Astrocyte (in vitro differentiated cells and primary cell): ENCODE measurements at places on chromosomes 16 and 17. TPM values are rescaled to one million over a fixed set of nuclear protein-coding genes. Genes with fewer than 3 reads are reported as not detected.

GRCh38 chr17:3810019-3810418, 9.0 kb upstream of the ITGAE start:
- H3K4me3 ChIP-seq: no peak overlapping the region
- H3K36me3 ChIP-seq: peaks cover 23% of the 10 kb centered on the region
- DNase-seq: no peak
- H3K27ac ChIP-seq: no peak overlapping the region
- H3K27me3 ChIP-seq: no peaks in the 10 kb centered on the region

GRCh38 chr17:40320756-40321523, 12.0 kb downstream of the RARA start:
- H3K27me3 ChIP-seq: no peaks in the 10 kb centered on the region
- no peak overlapping the region for H3K27ac ChIP-seq
- DNase-seq: no peak
- peaks cover 78% of the 10 kb centered on the region for H3K4me1 ChIP-seq

TRPV3 gene
- total RNA-seq: 0.16 and 0.22 TPM in 2 replicates

SEPTIN12 gene
- 4.4 and 5.9 TPM in 2 replicates for total RNA-seq

DNA sequence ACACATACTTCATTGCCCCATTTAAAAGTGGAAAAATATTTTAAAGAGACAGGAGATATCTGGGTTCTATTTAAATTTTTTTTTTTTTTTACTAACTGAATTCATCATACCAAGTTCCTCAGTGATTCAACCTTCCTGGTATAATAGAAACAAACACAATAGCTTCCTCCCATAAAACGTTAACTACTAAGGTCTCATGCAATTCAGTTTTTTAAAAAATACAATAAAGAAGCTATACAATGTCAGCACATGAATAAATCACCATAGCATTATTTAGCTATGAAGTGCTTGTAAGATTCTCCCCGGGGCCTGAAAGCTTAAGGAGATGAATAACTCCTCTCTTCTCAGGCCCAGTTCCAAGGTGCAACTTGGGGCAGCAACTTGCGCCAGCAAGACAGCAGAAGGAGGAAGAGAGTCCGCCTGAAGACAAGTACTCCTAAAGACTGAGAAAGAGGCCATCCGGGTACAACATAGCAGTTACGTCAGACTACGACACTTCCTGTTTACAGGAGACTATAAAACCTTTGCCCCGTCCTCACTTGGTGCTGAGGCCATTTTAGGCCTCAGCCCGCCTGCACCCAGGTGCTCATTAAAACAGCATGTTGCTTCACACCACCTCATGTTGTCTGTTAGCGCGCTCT, 81.5 kb downstream of the MYO1D start:
- H3K4me1 ChIP-seq: no peaks in the 10 kb centered on the region
- no peak for DNase-seq
- H3K4me3 ChIP-seq: no peak overlapping the region
- no peak overlapping the region for H3K27ac ChIP-seq
- H3K27me3 ChIP-seq: no peaks in the 10 kb centered on the region

PRDM7 gene
- total RNA-seq: not detected in 2 replicates

P2RX1 gene
- total RNA-seq: not detected in 2 replicates

GRCh38 chr17:48299760-48300159, 130.3 kb downstream of the SKAP1 start:
- no peak overlapping the region for H3K4me3 ChIP-seq
- no peak for DNase-seq
- no peak overlapping the region for H3K27ac ChIP-seq

ZDHHC7 gene
- total RNA-seq: 56.2 and 59.2 TPM in 2 replicates

HBA2 gene
- total RNA-seq: 1.4 TPM in 1 of 2 replicates, not detected in the other

KRTAP4-5 gene
- not detected in 2 replicates for total RNA-seq

DNA sequence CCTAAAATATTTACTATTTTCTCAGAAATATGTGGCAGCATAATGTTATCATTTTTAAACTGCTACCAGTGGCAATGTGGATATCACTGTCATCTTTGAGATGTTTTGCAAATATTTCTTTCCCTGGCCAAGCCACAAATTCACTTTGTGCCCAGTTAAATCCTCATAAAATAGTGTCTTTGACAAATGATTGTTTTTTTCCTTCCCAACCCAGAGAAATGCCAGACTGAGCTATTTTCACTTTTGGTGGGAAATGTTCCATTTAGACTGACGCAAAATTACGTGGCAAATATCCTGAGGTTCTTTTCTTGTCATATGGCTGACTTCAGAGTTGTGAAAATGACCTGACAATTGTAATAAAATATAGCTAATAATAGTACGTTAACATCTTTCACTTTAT, 807.0 kb upstream of the SOX9 start:
- no peak overlapping the region for H3K4me3 ChIP-seq
- no peak overlapping the region for H3K27ac ChIP-seq
- H3K36me3 ChIP-seq: no peaks in the 10 kb centered on the region
- no peaks in the 10 kb centered on the region for H3K27me3 ChIP-seq
- DNase-seq: no peak

GRCh38 chr17:33261820-33262219, 31.3 kb downstream of the ASIC2 start:
- H3K27me3 ChIP-seq: no peaks in the 10 kb centered on the region
- no peak overlapping the region for H3K4me3 ChIP-seq
- H3K36me3 ChIP-seq: no peaks in the 10 kb centered on the region
- H3K27ac ChIP-seq: no peak overlapping the region

GRCh38 chr16:11977376-11978041, 975 bp downstream of the SNX29 start:
- peaks cover 14% of the 10 kb centered on the region for H3K4me1 ChIP-seq
- H3K36me3 ChIP-seq: no peaks in the 10 kb centered on the region
- H3K4me3 ChIP-seq: peak overlapping the region; percentile 94
- peak; percentile 81 for DNase-seq
- H3K27ac ChIP-seq: peak overlapping the region; percentile 26

CHST4 gene
- total RNA-seq: 0.09 TPM in 1 of 2 replicates, not detected in the other

DNA sequence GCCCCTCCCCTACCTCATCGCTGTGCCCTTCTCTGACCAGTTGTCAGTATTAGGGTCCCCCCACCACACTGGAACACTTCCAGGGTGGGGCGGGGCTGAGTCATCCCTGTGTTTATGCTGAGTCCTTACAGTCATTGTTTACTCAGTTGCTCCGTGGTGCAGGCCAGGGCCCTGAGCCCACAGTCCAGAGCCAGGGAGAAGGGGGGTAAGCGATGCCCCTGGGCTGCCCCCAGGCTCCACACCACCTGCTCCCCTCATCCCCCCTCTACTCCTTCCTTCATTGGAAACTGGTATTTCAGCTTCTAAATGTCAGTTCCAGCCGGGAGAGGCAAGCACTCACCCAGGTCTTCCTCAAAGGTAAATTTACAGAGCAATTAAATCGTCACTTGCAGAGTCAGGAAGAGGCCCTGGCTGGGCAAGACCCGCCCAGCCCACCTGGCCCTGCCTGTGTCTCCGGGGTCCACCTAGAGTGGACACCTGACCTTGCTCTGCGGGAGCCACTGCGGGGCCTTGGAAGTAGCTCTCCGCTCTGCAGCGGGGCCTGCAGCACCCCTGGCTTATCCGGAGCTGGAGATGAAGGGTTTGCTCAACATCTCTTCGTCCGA, 4.8 kb downstream of the ATP2A3 start:
- DNase-seq: peak; percentile 53
- peaks cover 20% of the 10 kb centered on the region for H3K27me3 ChIP-seq
- H3K36me3 ChIP-seq: no peaks in the 10 kb centered on the region
- peaks cover 13% of the 10 kb centered on the region for H3K4me1 ChIP-seq
- H3K27ac ChIP-seq: no peak overlapping the region

GP1BA gene
- total RNA-seq: 0.09 TPM in 1 of 2 replicates, not detected in the other

DNA sequence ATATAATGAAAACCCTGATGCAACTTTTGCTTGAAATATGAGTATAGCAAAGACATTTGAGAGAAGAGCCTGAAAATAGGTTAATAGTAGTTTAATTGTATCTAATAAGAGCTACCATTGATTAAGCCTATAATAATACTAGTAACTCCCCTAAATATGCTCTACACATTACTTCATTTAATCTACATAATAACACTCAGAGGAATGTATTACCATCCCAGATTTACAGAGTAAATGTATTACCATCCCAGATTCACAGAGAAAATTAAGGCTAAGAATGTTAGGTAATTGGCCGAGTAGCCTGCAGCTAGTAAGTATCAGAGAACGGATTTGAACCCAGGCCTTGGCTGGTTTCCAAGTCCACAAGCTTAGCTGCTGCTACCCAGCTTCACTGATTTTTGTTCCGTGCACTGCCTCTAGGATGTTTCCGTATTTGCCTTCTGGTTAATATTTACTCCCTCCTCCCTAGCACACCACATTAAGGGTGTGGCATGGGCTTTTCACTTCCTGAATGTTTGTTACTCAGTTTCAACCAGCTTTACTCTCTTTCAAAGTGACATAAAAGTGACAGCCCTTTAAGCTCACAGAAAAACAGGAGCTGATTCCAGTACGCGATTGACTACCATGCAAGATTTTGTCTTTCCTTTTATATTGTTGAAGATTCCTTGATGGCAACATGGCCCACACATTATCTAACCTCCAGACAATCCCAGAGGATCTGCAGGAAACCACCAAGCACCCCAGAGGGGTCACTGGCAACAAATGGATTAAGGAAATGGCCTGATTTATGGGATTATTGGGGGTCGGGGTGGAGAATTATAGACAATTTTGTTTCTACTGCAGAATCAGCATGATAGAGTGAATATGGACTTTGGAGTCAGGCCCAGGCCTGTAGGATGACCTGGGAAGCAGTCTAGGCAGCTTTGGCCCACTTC, 26.7 kb upstream of the TOX3 start:
- DNase-seq: no peak
- H3K27me3 ChIP-seq: no peaks in the 10 kb centered on the region
- H3K36me3 ChIP-seq: no peaks in the 10 kb centered on the region
- no peak overlapping the region for H3K4me3 ChIP-seq
- H3K27ac ChIP-seq: no peak overlapping the region

PRSS27 gene
- total RNA-seq: 2.3 and 3.0 TPM in 2 replicates

DNA sequence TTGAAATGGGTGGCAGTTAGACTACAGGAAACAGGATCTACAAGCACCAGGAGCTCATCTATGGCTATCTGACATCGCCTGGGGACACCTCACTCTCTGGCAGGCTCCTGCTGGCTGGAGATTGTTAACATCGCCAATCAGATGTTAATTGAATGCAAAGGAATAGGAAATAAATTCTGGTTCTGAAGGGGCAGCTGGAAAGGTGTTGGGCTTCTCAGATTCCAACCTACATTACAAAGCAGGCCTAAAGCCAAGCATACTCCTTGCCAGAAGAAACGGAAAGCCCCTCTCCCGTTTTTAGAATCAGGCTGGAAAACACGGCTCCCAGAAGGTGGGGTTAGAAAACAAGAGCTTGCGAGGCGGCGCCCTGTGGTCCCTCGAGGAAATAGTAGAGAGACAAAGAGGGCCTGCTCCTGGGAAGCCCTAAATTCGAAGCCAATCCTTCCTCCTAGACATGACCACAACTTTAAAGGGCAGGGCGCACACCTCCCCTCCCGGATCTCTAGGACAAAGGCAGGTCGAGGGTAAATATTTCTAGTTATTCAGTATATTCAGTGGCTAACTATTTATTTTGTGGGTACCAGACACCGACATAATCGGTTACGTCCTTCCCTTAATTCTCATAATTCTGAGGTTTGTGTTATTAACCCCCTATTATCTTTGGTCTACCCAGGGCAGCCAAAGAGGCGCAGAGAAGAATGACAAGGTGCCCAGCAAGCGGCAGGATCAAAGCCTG, 763 bp upstream of the TOM1L1 start:
- H3K27ac ChIP-seq: no peak overlapping the region
- peak overlapping the region; percentile 75 for H3K4me3 ChIP-seq
- DNase-seq: no peak
- H3K27me3 ChIP-seq: peaks cover 13% of the 10 kb centered on the region
- no peaks in the 10 kb centered on the region for H3K36me3 ChIP-seq

NATD1 gene
- 7.1 and 7.9 TPM in 2 replicates for total RNA-seq

HOXB6 gene
- not detected in 2 replicates for total RNA-seq

DNA sequence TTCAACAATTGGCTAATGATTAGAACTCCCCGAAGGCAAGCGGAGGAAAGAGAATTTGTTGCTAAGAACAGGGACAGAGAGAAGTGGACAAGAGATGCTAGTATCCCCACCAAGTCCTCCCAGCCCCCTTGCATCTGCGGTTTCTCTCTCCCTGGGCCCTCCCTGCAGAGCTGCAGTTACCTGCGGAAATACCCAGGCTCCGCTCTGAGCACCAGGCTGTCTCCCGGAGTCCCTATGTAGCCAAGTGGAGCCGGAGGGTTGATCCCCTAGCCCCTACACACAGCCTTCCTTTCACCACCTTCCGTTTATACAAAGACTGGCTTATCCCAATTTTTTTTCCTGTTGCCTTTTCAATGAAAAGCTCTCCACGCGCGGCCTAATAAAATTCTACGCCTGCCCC, 834.4 kb downstream of the KCNJ2 start:
- H3K27me3 ChIP-seq: no peaks in the 10 kb centered on the region
- DNase-seq: no peak
- H3K27ac ChIP-seq: no peak overlapping the region
- no peak overlapping the region for H3K4me3 ChIP-seq
- H3K4me1 ChIP-seq: no peaks in the 10 kb centered on the region
- H3K36me3 ChIP-seq: no peaks in the 10 kb centered on the region

DNA sequence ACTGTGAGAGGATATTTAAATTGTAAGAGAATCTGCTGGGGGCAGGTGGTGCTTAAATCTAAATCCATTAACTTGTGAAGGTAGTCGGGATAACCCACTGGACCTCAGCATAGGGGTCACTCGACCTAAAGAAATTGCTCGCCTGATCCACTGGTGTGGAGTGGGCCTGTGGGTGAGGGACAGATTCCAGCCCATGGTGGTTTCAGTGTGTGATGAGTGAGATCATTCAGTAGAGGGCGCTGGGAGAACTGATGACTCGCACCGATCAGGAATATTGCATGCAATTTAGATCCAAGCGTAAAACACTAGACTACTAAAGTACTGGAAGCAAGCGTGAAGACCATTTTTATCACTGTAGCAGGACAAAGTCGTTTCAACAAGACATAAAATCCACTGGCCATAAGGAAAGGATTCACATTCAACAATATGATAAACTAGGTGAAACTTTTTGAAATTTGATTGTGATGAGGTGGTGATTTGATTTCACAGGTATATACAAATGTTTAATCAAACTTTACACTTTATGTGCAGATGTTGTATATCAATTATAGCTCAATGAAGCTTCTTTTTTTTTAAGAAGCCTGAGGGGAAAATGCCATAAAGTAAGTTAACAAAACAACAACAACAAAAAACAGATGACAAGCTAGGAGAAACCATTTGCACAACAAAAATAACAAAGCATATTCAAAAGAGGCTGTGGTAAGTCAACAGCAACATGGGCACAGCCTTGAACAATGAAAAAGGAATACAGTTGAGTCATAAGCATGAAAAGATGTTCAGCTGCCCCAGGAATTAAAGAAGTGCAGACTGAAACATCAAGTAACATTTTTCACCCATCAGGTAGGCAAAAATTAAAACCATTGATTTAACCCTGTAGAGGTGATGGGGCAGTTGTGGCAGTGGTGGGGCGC, 7.5 kb upstream of the TMEM170A start:
- peak; percentile 28 for DNase-seq
- no peaks in the 10 kb centered on the region for H3K4me1 ChIP-seq
- no peaks in the 10 kb centered on the region for H3K27me3 ChIP-seq
- no peak overlapping the region for H3K27ac ChIP-seq
- H3K4me3 ChIP-seq: no peak overlapping the region
